ENCODE measurements at places on chromosomes 3 and 15.

DNA sequence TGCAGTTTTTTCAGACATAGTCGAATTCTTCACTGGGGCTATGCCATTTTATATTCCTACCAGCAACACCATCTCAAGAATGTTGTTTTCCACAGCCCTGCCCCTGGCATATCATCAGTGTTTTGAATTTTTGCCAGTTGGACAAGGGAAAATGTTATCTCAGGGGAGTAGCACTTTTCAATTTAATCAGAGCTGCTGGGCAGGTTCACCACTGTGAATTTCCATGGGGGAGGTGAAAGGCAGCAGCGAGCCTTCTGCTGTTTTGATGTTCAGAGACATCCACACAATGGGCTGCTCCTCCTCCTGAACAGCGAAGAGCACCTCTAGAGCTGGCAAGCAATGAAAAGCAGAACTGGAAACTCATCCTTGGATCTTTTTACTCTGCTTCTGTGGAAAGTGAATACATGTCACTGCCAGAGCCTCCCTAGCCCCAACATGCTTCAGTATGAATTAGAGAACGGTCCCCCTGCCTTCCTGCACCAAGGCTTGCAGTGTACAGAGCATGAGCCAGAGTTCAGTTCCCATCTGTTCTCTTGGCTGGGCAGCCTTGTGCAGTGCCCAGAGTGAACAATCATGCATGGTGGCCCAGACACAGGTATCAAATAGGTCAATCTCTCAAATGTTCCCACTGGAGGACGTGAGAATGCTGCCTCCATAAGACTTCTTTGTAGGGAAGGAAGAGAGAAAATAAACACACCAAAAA, 56.1 kb upstream of the RAD18 start:
- H3K4me1 ChIP-seq = peaks cover 9% of the 10 kb centered on the region
- H3K27me3 ChIP-seq = no peaks in the 10 kb centered on the region
- H3K4me3 ChIP-seq = no peak overlapping the region
- no peaks in the 10 kb centered on the region for H3K36me3 ChIP-seq
- no peak for DNase-seq
- no peak overlapping the region for H3K27ac ChIP-seq

GRCh38 chr15:69951256-69951897, 146.3 kb downstream of the TLE3 start:
- no peaks in the 10 kb centered on the region for H3K4me1 ChIP-seq
- H3K4me3 ChIP-seq = no peak overlapping the region
- no peaks in the 10 kb centered on the region for H3K27me3 ChIP-seq
- H3K27ac ChIP-seq = no peak overlapping the region
- no peaks in the 10 kb centered on the region for H3K36me3 ChIP-seq

DNA sequence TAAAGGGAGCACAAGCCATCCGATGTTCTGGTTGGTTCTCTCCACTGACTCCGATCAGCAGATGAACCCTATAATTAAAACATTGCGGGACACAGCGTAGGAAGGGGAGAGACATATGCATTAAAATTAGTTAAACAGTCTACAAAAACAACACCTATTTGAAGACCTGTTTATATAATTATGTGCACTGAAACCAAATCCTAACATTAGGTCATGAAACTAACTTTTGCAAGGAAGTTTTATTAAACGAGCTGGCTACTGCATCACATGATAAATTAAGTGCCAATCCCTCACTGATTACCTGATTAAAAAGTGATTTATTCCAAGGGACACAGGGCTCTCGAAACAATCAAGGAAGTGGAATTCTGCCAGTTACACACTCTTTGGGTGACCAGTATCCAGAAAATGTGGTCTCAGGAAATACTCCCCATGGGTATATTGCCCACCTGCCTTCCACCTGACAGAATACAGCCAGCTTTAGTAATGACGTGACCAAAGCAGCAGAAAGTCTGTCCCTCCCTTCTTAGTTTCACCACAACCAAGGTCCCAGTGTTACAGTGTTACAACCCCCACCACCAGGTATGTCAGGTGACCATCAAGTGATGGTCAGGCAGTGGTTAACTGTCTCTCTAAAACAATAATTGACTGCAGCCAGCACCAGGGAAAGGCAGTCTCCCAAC, 69.5 kb downstream of the HERC1 start:
- no peak overlapping the region for H3K27ac ChIP-seq
- no peaks in the 10 kb centered on the region for H3K36me3 ChIP-seq
- peaks cover 45% of the 10 kb centered on the region for H3K4me1 ChIP-seq

GRCh38 chr3:29721789-29722188, 440.9 kb downstream of the RBMS3 start:
- no peaks in the 10 kb centered on the region for H3K27me3 ChIP-seq
- H3K4me3 ChIP-seq = no peak overlapping the region
- H3K4me1 ChIP-seq = no peaks in the 10 kb centered on the region
- no peak overlapping the region for H3K27ac ChIP-seq
- no peaks in the 10 kb centered on the region for H3K36me3 ChIP-seq

- H3K27me3 ChIP-seq = no peaks in the 10 kb centered on the region
- no peaks in the 10 kb centered on the region for H3K4me1 ChIP-seq
- no peak overlapping the region for H3K27ac ChIP-seq
- no peaks in the 10 kb centered on the region for H3K36me3 ChIP-seq
- H3K4me3 ChIP-seq = no peak overlapping the region
These were observed 90.1 kb upstream of the NEO1 start for GRCh38 chr15:72962054-72962702.

DNA sequence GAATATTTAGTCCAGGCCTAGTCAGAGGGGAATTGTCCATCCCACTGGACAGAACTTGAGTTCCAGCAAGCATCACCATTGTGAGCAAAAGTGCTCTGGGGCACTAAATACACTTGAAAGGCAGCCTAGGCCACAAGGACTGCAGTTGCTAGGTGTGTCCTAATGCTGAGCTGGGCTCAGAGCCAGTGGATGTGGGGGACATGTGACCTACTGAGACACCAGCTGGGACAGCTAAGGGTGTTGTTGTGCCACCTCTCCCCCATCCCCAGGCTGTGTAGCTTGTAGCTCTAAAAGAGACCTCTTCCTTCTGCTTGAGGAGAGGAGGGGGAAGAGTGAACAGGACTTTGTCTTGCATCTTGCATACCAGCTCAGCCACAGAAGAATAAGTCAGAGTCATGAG, 120.9 kb downstream of the DTWD1 start:
- no peaks in the 10 kb centered on the region for H3K36me3 ChIP-seq
- no peak overlapping the region for H3K4me3 ChIP-seq
- no peak overlapping the region for H3K27ac ChIP-seq
- DNase-seq = peak; percentile 20

GRCh38 chr3:52350981-52351761, 35.1 kb downstream of the DNAH1 start:
- H3K27ac ChIP-seq = no peak overlapping the region
- no peak overlapping the region for H3K4me3 ChIP-seq
- no peaks in the 10 kb centered on the region for H3K27me3 ChIP-seq
